ENCODE measurements at places on chromosomes 1 and 21.
A peak's percentile ranks its signal among the peaks of the same experiment; 100 is the strongest.

- DNase-seq: no peak
Measured at GRCh38 chr1:225973158-225973557, 26.0 kb downstream of the SDE2 start.

GRCh38 chr21:34199121-34199910 is 125.9 kb downstream of the MRPS6 start:
- no peak for DNase-seq

DNA sequence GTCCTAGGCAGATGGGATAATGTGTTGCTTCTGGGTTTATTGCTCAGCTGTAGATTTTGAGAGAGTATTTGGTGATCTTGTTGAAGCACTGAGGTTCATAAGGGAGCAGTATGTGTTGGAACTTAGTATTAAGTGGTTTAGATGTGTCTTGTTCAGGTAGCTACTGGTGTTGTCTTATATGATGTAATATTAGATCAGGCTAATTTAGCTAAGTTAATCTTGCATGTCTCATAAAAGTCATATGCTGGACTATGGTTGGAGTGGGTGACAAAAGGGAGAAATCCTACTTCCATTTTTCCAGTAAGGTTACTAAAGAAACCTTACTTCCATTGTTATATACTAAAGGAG is 196.4 kb downstream of the CLEC20A start:
- DNase-seq: no peak

DNA sequence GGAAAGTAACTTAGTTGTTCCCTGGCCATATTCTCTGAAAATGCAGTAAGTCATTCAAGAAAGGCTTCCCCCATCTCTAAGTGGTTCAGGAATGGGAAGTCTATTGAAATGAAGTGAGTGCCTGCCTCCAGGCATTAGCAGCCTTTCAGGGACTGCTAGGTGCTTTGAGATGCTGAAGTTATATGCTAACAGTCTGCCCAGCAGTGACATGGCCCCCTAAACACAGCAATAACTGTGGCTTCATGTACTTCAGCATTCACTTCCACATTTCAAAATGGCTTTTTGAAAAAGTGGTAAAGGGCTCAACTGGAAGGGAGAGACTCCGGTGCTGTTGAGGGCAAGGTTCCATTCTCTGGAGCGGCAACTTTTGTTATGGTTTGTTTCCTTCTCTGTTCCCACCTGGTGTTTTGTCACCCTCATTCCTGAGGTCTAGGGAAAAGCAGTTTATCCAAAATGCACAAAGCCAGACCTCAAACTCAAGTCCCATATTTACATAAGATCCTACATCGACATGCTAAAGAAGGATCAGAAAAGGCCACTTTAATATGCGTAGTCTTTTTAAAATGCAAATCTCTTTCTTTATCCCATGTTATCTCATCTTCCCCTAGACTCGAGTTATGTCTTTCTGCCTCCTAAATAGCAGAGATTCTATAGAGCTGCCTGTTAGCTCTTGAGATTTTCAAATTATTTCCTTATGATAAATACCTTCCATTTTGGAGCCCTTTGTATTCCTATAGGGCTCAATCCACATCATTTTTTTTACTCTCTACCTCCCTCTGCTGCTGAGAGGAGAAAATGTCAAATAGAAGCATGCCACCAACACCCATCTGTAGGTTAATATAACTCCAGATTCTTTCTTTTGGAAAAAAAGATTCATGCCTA is 34.2 kb upstream of the LRRC8C start:
- peak; percentile 45 for DNase-seq

DNA sequence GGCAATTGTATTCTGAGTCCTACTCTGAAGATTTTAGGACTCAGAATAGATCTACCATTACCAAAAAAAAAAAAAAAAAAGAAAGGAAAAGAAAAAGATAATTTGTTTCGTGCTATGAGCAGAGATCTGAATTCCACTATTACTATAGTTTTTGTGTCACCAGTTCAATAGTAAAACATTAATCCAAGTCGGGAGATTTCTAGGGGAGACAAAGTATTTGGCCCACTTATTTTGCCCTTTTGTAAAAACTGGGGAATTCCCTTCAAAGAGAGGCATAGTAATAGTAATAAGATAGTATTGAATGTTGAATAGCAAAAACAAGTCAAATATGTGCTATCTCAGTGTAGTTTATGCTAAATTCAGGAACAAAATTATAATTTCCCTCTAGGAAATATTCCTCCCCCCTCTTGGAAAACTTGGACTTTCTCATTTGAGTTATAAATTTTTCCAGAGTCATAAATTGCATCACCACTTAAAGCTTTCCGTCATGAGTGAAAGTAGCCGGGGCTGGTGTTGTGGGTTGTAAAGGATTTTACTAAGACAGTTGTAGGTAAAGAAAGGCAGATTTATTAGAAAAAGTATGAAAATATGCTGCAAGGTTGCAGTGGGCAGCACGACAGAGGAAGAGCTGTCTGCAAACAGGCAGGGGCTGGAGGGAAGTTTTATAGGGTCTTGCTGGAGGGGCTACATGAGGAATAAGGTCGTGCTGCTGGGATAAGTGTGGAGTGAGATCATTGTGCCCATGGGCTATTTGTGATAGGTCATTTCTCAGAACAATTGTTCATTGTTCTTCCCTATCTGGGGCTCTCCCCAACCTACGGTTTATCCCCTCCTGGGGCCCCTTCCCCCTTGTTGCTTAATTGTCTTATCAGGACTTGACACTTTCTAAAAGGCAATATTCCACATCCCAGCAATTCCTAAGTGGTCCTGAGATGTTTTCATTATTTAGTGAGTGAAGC is 1009.9 kb downstream of the PLA2G4A start:
- DNase-seq: no peak

GRCh38 chr21:16004086-16004485 is 274.3 kb downstream of the USP25 start:
- DNase-seq: no peak

DNA sequence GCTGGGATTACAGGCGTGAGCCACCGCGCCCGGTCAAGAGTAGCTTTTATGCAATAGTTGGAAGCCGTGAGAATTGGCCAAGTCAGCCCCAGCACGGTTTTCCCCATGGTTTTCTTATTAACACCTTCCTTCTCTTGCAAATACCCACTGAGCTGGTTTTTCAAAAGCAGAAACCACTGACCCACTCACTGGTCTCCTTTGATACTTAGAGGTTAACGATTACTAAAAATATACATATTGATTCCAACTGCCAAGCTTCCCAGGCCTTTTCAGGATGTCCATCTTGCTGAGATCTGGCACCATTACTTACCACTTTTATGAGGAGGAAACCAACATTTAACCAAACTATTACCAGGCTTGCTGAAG is 25.9 kb upstream of the TARDBP start:
- no peak for DNase-seq

GRCh38 chr1:218412171-218412570 is 67.0 kb downstream of the TGFB2 start:
- DNase-seq: no peak

All from LoVo (cell line).